NCI-H510A (cell line): ENCODE measurements at places on chromosomes 7 and 10.

GRCh38 chr7:22680482-22680911, 46.5 kb upstream of the IL6 start:
- no peak for DNase-seq

DNA sequence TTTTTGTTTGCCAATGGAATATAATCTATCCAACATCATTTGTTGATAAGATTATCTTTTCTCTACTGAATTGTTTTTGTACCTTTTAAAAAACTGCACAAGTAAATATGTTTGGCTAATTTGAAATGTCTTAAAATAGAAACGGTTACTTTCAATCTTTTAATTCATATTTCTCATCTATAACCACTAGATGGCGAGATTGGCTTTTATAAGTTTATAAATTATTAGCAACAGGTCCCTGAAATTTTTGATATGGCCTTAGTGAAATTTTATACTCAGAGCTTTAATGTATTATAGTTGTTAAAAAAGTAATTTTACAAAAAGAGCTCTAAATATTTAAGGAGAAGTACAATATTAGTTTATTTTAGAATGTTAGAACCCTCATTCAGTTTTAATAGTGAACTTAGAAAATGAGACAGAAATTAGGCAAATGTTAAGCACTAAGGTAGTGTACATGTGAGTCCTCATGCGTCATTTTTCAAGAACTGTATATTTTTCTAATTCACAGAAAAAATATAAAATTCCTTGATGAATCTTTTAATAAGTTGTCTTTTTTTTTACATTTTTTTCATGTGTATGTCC, 592.5 kb downstream of the ARL4A start:
- DNase-seq: no peak

DNA sequence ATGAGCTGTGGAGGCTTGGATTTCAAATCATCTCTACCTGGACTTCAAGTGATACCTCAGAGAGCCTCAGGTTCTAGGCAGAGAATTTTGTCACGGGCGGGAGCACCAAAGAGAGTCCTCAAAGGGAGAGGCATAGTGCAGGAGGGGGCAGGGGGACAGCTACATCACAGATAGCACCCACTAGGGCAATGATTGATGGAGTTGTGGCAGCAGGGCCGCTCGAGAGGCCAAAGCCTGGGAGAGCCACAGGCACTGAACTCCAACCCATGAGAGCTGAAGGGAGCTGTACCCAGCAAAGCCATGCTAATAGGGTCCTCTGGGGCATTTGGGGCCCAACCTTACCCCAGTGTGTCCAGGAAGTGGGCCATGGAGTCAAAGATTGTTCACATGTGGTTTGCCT, 232.0 kb upstream of the PCDH15 start:
- DNase-seq: no peak

DNA sequence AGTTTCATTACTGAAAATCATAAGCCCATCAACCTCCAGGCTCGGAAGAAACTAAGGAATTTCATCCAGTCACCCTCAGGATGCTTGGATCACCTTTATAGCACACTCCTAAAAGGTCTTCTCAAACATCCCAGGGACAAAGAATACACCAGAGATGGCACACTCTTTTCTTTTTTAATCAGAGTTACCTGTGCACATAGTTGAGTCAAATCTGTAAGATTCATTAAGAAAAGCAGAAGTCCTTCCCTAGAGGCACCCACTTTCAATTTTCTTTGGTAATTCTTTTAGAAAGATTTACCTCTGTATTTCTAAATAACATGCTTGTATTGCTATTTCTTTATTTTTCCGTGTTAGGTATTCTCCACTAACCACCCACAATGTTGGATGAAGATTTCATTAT, 50.6 kb upstream of the IL6 start:
- no peak for DNase-seq

DNA sequence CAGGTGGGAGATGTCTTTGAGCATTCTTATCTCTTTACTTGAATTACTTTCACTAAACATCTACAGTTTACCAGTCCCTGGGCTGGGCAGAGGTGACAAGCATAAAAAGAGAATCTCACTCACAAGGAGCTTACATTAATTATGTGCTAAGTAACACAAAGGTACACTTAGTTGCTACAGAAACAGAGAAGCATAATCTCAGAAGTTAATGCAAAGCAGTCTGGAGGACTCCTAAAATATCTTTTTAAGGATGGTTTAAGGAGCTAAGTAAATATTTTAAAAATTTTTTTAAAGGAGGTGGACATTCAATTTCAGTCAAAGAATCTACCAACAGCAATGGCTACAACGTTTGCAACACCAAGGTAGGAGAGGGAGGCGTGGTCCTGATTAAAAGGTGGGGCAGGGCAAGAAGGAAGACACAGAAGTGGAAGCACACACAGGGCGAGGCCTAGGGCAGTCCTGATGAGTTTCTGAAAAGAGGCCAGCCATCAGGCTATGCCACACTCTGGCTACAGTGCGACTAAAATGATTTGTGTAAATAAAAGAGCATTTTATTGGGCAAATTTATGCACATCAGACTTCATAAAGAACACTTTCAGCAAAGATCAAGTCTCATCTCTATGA, 5.3 kb downstream of the LARP4B start:
- no peak for DNase-seq

DNA sequence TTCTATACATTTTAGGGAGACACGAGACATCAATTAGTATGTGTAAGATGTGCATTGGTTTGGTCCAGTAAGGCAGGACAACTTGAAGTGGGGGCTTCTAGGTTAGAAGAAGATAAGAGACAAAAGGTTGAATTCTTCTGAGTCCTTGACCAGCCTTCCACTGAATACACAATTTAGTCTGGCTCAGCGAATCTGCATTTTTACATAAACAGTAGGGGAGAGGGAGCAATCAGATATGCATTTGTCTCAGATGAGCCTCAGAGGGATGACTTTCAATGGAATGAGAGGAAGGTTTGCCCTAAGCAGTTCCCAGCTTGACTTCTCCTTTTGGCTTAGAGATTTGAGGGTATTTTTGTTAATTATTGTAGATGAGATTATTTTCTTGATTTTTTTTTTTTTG, 20.0 kb upstream of the C10orf90 start:
- no peak for DNase-seq

GRCh38 chr7:106770191-106770590, 94.9 kb upstream of the PIK3CG start:
- DNase-seq: no peak

GRCh38 chr7:152702-153391, 39.5 kb upstream of the FAM20C start:
- DNase-seq: no peak

GRCh38 chr10:21336476-21337170, 188.9 kb downstream of the SKIDA1 start:
- DNase-seq: no peak

- DNase-seq: no peak
These were observed 115.5 kb upstream of the GALNT17 start for GRCh38 chr7:71016401-71016800.

GRCh38 chr7:15280078-15280733, 281.6 kb downstream of the AGMO start:
- DNase-seq: no peak

GRCh38 chr7:5418285-5418582, 5.4 kb downstream of the TNRC18 start:
- DNase-seq: no peak

- no peak for DNase-seq
These were observed 70.7 kb downstream of the C10orf105 start for GRCh38 chr10:71648933-71649320.

DNA sequence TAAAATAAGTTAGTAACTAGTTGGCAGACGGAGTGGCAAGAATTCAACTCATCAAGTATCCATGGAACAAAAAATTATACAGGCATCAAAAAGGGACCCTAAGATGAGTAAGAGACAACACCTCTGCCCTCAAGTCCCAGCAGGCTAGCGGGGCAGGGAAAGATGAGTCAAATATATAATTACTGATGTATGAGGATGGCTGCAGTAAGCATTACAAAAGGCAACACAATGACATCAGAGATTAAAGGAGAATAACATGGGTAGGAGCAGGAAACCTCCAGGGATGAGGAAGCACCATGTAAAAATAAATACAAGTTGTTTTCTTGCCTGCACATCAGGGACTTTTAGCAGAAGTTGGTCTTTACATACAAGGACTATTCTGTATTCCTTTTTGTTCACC, 49.4 kb downstream of the SCRN1 start:
- no peak for DNase-seq

DNA sequence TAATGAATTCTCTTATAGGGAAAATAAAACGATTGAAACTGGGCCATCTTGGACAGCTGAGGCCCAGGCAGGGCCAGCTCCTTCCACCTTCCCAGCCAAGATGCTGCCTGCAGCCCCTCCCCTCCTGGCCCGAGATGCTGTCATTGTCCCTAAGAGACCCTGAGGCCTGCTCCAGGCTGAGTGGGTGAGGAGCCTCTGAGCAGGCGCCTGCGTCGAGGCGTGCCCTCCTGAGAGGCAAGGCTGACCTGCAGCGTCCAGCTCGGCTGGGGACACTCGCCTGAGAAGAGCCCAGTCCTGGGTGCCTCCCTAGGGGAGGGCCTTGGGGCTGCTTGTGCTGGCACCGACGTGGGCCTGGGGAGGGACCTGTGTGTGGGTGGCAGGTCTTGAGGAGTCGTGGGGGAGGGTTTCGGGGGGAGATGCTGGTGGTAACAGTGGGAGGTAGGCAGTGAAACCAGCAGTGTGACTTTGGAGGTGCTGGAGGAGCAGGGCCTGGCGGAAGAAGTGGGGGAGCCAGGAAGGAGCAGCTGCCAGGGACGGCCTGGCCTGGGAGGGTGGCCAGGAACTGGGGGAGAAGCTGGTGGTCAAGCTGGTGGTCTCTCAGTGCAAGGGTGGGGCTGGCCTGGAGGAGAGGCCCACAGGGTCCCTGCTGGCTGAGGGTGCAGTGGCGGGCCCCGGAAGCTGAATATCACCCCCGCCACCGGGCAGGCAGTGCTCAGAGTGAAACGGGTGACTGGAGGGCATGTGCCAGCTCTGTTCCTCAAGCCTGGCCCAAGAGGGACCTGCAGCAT, 7.9 kb downstream of the GPR146 start:
- DNase-seq: no peak

DNA sequence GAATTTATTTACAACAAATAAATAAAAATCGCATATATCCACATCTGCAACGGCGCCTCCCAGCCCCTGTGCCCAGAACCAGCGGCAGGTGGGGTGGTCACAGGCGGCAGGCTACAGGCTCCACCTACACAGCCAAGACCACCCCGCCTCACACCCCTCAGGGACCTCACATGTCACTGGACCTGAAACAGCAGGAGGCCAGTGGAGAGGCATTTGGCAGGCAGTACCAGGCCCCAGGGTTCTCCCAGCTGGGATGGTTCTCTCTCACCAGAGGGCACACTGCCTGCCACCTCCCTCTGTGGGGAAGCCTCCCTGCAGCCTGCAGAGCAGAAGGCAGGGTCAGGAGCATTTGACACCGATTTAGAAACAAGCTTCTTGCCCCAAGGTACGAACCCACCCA, 81.5 kb downstream of the MAD1L1 start:
- no peak for DNase-seq

GRCh38 chr10:92153-92552, 43.1 kb upstream of the TUBB8 start:
- no peak for DNase-seq

DNA sequence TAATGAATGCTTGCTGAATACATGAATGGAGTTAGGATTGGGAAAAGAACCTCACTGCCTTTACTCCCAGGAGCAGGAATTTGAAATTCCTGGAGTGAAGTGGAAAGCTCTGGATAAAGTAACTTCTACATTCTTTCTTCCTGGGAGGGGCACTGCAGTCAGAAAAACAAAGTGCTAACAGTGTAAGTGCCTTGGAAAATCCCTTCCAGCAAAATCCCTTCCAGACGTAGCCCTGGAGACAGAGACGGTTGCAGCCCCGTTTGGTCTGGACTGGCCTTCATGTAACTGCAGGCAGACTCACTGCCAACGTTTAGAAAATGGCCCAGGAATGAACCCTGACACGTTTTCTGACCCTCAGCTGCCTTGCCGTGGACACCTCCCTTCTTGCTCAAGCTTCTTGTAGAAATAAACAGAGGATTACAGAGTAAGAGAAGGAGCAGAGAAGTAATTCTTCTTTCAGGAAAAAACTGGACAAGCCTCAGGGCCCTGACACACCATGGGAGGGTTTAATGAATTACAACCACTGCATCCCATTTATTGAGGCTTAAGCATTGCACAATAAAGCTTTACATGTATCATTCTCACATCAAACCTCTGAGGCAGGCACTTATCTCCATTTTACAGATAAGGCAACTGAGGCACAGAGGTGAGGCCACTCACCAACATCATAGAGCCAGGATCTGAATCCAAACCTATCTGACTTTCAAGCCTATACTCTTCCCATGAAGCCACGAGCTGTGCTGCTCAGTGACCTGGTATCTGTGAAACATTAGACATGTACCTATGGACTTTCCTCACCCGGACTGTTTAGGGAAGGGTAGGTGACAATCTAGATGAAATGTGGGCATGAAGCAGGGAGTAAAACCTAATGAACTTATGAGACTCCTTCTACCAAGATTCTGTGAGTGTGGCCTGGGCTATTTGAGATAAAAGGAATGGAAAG, 7.8 kb downstream of the ITPRIP start:
- DNase-seq: no peak

- DNase-seq: no peak
These were observed 27.8 kb upstream of the FOXL3 start for GRCh38 chr7:262251-262572.

GRCh38 chr10:2077231-2077630, 339.9 kb upstream of the ADARB2 start:
- no peak for DNase-seq

GRCh38 chr7:26550492-26550891, 258.8 kb downstream of the SNX10 start:
- DNase-seq: no peak

- DNase-seq: no peak
These were observed 7.1 kb upstream of the FAM204A start for GRCh38 chr10:118349235-118349634.

DNA sequence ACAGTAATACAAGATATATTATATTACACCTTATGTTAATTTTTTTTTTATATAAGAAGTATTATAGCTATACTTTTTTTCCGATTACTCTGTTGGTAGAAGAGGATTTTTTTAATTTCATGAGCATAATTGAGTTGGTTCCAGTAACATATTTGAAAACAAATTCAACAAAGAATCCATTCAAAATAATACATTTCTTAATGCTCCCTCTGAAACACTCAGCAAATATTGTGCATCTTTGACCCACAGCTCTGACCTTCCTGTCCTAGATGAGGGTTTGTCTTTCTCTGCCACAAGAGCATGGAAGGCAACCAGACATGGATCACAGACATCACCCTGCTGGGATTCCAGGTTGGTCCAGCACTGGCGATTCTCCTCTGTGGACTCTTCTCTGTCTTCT, at the start of gene OR2A2:
TSS of gene OR2A2 (plus strand) at position 301 of the 400 bp plus-strand sequence. CDS start at position 301, 0 bp downstream.
- no peak for DNase-seq

- DNase-seq: no peak
These were observed 86.7 kb downstream of the EPDR1 start for GRCh38 chr7:38007096-38007495.
